GM13976 (cell line): ENCODE measurements at places on chromosomes 6 and 20.

DNA sequence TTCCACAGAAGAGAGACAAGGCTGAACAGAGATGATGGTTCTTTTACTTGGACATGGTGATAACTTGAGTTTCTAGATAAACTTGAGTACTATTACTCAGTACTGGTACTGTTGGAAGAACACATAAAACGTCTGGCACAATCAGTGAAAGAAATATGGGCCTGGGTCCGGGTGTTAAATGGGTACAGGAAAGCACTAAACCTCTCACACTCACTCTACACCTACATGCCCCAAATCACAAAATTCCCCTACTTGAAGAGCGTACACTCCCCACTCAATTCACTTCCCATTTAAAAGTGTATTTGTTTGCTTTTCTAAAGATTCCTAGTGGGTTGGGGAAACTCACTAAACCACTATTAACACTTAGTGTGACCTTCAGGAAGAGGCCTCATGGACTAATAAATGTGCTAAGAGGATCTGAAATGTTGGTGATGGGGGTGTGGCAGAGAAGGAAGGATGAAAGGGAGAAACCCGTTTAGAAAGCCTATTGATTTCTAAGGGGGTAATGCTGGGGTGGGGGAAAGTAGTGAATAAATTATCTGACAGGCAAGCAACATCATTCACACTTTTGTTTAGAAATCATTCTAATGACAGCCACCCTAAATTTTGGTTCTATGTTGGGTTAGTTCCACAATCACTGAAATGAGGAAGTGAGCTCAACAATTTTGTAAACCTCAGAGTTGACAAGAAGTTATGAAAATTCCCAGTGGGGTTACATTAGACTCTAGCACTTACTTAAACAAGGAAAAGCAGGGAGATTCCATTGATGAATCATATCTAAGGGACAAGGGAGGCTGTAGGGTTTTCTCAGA, 222.6 kb upstream of the MARCKS start:
- peak; percentile 32 for DNase-seq

DNA sequence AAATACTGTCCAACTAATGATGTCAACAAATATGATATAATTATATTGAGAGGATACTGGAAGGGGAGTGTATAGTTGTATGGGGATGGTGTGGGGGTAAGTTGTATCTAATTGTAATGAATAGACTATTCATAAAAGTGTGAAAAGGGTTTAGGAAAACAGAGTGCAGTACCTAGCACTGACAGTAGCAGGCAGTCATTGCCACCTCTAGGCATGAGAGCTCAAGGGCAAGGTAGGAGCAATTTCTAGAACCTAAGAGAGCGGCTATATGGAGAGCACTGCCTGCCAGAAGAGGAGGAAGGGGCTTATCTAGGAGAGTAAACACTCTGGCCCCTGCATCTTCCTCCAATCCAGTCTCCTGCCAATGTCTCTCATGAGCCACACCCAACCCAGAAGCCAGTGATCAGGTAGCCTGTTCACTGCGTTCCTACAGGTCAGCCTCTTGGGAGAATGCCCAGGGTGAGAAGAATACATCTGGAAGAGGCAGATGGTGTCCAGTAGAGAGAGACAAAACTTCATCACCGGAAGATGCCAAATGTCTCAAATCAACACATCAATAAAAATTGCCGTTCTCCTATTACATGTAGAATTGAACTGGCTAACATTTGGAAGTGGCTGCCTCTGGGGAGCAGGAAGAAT, 200.0 kb downstream of the LY86 start:
- peak; percentile 49 for DNase-seq

GRCh38 chr6:151422981-151423380, 28.9 kb downstream of the RMND1 start:
- DNase-seq: no peak

DNA sequence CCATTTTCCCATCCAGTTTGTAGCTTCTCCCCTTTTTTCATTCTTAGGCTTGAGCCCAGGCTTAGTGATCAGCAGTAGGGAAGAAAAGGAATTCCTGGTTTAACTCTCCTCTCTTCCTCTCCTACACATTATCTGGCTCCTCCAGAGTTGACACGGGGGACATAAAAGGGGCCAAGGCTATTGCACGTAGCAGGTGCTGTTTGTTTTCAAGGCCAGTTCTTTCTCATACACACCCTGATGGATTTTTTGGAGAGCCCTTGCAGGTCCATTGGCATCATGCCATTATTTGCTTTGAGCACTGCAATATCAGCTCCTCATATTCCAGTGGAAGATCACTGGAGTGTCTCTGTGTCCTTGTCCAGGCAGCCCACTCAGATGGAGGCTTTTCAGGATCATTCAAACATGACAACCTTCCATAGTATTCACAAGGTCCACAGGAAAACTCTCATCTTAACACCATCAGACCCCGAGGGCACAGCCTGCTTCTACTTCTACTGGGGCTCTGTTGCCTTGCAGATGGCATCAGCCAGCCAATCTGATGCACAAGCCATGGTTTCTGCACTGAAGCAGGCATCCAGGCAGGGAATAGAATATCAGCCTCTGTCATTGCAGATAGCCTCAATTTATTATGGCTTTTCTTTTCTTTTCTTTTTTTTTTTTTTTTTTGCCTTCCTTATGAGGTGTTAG, 18.8 kb downstream of the PLCB4 start:
- no peak for DNase-seq

DNA sequence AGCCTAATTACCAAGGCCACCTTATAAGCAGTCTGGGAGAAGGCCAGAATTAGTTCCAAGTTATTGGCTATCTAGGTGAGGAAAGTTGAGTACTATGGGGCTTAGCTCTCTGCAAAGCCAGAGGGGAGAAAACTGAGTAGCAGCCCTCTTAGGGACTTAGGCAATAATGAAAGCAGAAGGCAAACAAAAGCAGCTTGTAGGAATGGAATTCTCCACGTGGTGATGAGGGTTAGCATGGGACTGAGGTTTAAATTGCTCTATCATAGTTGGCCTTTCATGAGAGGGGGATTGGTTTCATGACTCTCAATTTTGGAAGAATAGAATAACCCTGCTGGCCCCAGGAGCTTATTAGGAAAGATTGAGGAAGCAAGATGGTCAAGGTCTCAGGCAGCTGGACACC, 7.0 kb upstream of the UBE2J1 start:
- no peak for DNase-seq
